CD8-positive, alpha-beta memory T cell (primary cell): ENCODE measurements at places on chromosomes 7 and 10.
A peak's percentile ranks its signal among the peaks of the same experiment; 100 is the strongest.

GRCh38 chr10:8454357-8454756 is 399.9 kb downstream of the GATA3 start:
- no peaks in the 10 kb centered on the region for H3K27me3 ChIP-seq
- H3K4me3 ChIP-seq: no peak overlapping the region
- H3K27ac ChIP-seq: no peak overlapping the region
- H3K36me3 ChIP-seq: no peaks in the 10 kb centered on the region

DNA sequence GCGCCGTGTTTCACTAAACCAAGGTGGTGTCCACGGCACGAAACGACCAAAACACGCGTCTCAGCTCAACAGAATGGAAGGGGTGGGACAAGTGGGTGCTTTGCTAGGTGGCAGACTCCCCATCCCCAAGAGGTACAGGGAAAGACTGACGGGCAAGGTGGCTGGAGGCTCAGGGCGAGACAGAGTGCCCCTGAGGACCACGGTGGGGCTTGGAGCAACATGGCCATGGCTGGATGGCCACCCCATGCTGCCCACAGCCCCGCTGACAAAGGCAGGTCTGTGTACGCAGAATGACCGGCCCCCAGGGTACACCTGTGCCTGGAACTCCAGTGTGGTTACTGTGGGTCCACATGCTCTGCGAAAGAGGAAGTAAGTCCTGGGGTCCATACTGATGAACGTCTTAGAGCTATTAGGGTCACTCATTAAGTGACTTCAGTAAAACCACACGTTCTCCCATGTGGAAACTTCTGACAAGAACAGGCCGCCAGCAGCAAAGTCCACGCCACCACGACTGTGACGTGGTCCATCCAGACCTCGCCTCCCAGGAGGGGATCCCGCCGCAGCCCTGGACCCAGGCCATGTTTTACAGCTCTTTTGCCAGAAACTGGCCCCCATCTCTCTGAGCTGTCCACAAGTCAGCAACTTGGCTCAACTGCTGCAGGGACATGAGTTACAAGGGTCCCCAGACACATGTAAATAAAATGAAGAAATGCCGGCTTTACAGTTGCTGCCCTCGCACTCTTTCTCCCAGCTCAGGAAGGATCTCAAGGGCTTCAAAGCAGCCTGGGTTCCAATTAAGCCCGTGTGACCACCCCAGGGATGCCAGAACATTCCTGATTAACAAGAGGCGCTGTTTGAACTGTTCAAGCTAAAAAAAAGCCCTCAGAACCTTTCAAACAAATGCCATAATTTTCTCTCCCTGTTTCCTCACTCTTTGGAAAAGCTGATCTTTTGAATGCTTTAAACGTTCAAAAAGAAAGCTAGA is 66.8 kb downstream of the MAD1L1 start:
- no peaks in the 10 kb centered on the region for H3K4me1 ChIP-seq
- no peaks in the 10 kb centered on the region for H3K36me3 ChIP-seq
- no peak for DNase-seq

GRCh38 chr7:157401567-157402387 is 65.0 kb downstream of the DNAJB6 start:
- no peaks in the 10 kb centered on the region for H3K27me3 ChIP-seq
- peaks cover 5% of the 10 kb centered on the region for H3K36me3 ChIP-seq
- H3K4me3 ChIP-seq: no peak overlapping the region

DNA sequence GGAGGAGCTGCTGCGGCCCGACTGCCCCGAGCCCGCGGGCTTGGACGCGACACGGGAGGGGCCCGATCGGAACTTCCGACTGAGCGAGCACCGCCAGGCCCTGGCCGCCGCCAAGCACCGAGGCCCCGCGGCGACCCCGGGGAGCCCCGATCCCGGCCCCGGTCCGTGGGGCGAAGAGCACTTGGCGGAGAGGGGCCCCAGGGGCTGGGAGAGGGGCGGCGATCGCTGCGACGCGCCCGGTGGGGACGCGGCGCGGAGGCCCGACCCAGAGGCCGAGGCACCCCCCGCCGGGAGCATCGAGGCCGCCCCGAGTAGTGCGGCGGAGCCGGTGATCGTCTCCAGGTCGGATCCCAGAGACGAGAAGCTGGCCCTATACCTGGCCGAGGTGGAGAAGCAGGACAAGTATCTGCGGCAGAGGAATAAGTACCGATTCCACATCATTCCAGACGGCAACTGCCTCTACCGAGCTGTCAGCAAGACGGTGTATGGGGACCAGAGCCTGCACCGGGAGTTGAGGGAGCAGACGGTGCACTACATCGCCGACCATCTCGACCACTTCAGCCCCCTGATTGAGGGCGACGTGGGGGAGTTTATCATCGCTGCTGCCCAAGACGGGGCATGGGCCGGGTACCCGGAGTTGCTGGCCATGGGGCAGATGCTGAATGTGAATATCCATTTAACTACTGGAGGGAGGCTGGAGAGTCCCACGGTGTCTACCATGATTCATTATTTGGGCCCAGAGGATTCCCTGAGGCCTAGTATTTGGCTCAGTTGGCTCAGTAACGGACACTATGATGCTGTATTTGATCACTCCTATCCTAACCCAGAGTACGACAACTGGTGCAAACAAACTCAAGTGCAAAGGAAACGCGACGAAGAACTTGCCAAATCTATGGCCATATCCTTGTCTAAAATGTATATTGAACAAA is 1.4 kb downstream of the OTUD1 start:
- peak; percentile 6 for DNase-seq
- H3K27me3 ChIP-seq: no peaks in the 10 kb centered on the region
- H3K4me1 ChIP-seq: peaks cover 34% of the 10 kb centered on the region
- no peaks in the 10 kb centered on the region for H3K36me3 ChIP-seq
- H3K4me3 ChIP-seq: peak overlapping the region; percentile 82
- H3K27ac ChIP-seq: peak overlapping the region; percentile 44

DNA sequence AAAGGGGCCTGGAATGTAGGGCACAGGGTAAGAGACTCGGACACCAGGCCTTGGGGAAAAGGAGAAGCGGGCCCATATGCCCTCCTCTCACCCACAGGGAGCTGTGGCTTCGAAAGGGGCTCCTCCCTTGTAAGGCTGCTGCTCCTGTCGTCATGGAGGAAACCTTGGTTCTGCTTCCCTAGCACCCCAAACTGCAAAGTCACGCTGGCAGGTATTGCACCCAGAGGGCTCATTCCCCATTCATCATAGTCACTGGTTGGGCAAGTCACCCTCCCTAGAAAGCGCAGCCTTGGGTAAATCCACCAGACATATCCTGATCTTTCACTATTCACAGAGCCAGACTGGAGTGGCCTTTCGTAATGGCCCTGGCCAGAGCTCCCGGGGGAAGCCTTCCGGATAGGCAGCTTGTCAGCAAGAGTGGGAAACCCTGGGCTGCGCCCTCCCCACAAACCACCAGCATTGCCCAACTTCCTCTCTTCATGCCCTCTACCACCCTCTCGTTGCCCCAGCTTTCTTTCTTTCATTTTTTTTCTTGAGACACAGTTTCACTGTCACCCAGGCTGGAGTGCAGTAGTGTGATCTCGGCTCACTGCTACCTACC is 121.0 kb downstream of the HIP1 start:
- H3K36me3 ChIP-seq: no peaks in the 10 kb centered on the region
- H3K4me3 ChIP-seq: peak overlapping the region; percentile 9
- no peaks in the 10 kb centered on the region for H3K27me3 ChIP-seq
- H3K27ac ChIP-seq: no peak overlapping the region
- H3K4me1 ChIP-seq: peaks cover 19% of the 10 kb centered on the region

DNA sequence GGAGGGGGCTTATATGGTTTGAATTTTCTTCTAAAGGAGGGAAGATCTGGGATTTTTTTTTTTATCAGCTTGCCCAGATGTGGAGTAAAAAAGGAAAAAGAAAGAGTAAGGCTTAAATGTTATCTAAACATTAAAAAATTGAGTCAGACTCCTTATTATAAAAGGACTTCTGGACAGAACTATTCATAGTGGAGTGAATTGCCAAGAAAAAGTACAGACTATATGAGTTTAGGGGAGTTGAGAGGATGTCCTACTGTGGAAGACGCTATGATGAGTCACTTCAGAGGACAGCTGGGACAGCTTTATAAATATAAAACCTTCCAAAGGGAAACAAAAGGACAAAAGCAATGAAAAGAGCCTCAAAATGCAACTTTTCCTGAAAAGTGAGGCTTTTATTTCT is 73.0 kb downstream of the TFPI2 start:
- H3K4me1 ChIP-seq: no peaks in the 10 kb centered on the region
- no peaks in the 10 kb centered on the region for H3K36me3 ChIP-seq
- no peak for DNase-seq
- H3K4me3 ChIP-seq: no peak overlapping the region
- no peak overlapping the region for H3K27ac ChIP-seq
- no peaks in the 10 kb centered on the region for H3K27me3 ChIP-seq

GRCh38 chr10:128491686-128492085 is 365.5 kb upstream of the MKI67 start:
- H3K4me3 ChIP-seq: no peak overlapping the region
- no peak overlapping the region for H3K27ac ChIP-seq
- no peaks in the 10 kb centered on the region for H3K4me1 ChIP-seq

GRCh38 chr7:134873253-134873652 is 93.8 kb downstream of the CALD1 start:
- H3K4me3 ChIP-seq: no peak overlapping the region
- no peak for DNase-seq
- H3K27me3 ChIP-seq: no peaks in the 10 kb centered on the region
- H3K36me3 ChIP-seq: no peaks in the 10 kb centered on the region
- no peak overlapping the region for H3K27ac ChIP-seq

DNA sequence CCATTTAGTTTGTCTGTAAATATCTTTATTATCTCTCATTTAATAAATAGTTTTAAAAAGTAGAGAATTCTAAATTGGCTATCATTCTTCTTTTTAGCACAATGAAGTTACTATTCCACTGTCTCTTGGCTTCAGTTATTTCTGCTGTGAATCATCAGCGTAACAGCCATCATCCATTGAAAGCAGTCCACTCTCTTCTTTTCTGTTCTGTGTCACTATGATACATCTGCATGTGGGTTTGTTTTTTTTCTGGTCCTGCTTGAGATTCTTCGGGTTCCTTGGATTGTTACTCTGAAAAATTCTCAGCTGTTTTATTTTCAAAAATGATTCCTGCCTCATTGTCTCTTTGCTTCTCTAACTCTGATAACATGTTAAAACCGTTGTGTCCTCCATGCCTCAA is 52.5 kb downstream of the CSGALNACT2 start:
- H3K27me3 ChIP-seq: no peaks in the 10 kb centered on the region
- H3K36me3 ChIP-seq: peaks cover 4% of the 10 kb centered on the region
- H3K4me1 ChIP-seq: no peaks in the 10 kb centered on the region
- no peak overlapping the region for H3K27ac ChIP-seq

GRCh38 chr7:97446361-97446760 is 285.5 kb upstream of the TAC1 start:
- no peaks in the 10 kb centered on the region for H3K27me3 ChIP-seq
- H3K27ac ChIP-seq: no peak overlapping the region
- H3K4me3 ChIP-seq: no peak overlapping the region
- DNase-seq: no peak
- H3K36me3 ChIP-seq: no peaks in the 10 kb centered on the region

DNA sequence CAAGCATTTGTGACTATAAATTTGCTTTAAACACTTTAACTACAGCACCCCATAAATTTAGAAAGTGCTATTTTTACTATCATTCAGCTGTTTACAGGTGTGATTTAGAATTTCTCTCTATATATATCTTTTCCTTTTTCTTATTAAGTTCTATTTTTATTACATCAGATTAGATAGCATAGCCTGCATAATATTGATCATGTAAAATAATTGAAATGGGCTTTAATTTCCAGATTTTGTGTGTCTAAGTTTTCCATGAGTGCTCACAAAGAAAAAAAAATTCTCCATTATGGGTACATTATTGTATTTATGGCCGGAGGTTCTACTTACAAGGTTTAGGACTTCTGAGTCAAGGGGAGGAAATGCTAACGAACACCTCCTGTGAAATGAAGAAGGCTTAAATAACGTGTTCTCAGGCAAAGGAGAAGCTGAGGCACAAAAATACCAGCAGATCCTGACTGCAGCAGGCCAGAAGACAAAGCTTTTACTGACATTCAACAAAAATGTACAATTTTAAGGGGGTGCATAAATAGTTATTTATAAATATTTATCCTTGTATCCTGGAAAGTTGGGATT is 114.2 kb downstream of the RNF133 start:
- no peaks in the 10 kb centered on the region for H3K36me3 ChIP-seq
- H3K27me3 ChIP-seq: no peaks in the 10 kb centered on the region
- H3K27ac ChIP-seq: no peak overlapping the region
- H3K4me3 ChIP-seq: no peak overlapping the region
- H3K4me1 ChIP-seq: no peaks in the 10 kb centered on the region
